ENCODE measurements at places on chromosomes 11 and 22.

- H3K36me3 ChIP-seq, result no peaks in the 10 kb centered on the region
- no peaks in the 10 kb centered on the region for H3K27me3 ChIP-seq
- no peak overlapping the region for H3K4me3 ChIP-seq
- no peak overlapping the region for H3K27ac ChIP-seq
- DNase-seq, result no peak
These were observed 100.4 kb downstream of the TIMP3 start for GRCh38 chr22:32901925-32902324.

DNA sequence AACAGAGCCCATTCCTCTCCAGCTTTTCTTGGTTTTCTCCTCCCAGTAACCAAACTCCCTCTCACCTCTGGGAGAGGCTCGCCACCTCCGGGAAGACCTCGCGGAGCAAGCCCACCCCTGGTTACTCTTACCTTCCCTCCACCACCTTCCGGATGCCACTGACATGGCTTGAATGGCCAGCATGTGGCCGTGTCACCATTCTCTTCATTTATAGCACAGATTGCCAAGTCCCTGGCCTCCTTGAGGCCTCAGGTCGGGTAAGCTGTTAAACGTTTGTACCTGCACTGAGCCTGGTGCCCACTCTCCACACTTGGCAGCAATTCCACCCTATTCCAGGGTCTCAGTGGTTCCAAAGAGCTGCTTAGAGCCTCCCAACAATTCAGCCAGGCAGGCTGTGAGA is 8.0 kb upstream of the FXYD2 start:
- H3K36me3 ChIP-seq, result no peaks in the 10 kb centered on the region
- no peak for DNase-seq
- no peak overlapping the region for H3K27ac ChIP-seq

DNA sequence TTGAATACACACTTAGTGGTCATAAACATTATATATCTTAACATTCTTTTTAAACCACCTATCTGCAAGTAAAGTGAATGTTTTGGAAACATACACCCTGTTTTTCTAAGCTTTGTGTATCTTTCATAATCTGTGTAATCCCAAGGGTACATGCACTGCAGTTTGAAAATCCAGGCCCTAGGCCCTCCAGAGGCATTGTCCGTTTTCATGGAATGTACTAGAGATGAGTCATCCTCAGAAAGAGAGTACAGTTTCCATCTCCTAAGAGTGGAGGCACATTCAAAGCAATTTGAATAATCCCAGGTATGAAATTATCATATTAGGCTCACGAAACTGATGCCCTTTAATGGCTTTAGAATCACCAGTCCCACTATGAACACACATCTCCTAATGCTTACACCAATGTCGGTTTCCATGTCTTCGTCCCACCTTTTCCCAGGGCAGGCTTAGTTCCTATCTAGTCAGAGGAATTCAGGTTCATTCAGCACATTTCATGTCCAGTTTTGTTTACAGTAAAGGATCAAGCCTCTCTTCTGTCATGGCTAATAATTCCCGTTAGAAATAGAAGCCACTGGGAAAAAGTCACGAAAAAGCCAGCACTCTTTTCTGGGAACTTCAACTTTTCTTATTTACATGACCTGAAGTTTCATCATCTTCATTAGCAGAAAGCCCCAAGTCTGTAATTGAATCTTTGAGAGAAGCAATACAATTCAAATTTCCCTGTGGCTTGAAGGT is 39.5 kb upstream of the CD44 start:
- no peak overlapping the region for H3K27ac ChIP-seq
- H3K27me3 ChIP-seq, result no peaks in the 10 kb centered on the region
- H3K36me3 ChIP-seq, result no peaks in the 10 kb centered on the region
- H3K4me1 ChIP-seq, result no peaks in the 10 kb centered on the region
- no peak overlapping the region for H3K4me3 ChIP-seq

- no peaks in the 10 kb centered on the region for H3K4me1 ChIP-seq
- no peaks in the 10 kb centered on the region for H3K36me3 ChIP-seq
- no peak overlapping the region for H3K4me3 ChIP-seq
- DNase-seq, result no peak
- no peak overlapping the region for H3K27ac ChIP-seq
These were observed 111.2 kb upstream of the ALX4 start for GRCh38 chr11:44421090-44421675.

DNA sequence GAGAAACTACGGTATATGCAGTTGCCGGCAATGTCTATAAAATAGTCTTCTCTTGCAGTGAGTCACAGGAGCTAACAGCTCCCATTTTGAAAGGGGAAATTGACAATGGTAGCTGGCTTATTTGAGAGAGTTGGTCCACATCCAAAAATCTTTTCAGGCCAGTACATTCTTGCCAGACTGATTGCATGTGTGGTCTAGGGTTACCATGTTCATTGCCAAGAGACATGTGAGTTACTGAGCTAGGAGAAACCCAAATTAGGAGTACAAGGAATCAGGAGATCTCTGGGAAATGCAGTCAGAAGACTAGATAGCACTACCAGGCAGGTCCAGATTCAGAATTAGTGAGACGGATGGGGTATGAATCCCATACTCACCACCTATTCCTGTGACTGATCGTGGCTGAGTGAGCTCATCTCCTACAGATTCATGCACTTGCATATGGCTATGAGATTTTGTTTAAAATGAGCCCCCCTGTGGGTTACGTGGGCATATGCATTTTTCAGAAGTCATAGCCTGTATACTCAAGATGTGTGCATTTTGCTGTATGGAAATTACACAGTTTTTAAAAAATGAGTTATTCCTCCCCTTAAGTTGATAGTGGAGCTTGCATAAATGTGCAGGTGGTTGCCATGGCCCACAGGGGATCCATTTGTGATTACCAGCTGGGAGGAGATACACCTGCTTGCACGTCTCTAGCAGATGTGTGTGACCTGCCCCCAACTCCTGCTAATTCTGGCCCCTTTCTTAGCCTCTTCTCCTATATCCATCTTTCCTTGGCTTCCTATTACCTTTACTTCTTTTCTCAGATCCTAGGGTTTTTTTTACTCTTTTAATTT is 102.7 kb downstream of the COMMD9 start:
- H3K4me1 ChIP-seq, result no peaks in the 10 kb centered on the region
- no peaks in the 10 kb centered on the region for H3K27me3 ChIP-seq
- no peak overlapping the region for H3K27ac ChIP-seq
- DNase-seq, result no peak
- H3K4me3 ChIP-seq, result no peak overlapping the region

Data from CD8-positive, alpha-beta memory T cell (primary cell).